Activated CD8-positive, alpha-beta T cell treated with anti-CD3 and anti-CD28 coated beads, Interleukin-2, amount 10 ng/mL, durations not matched to agents 7 days and 5 days (primary cell): ENCODE measurements at places on chromosomes 1 and 21.

GRCh38 chr1:116738673-116739370 lies 15.4 kb upstream of the CD2 start:
- no peaks in the 10 kb centered on the region for H3K27me3 ChIP-seq
- peak overlapping the region; percentile 71 for H3K4me3 ChIP-seq
- H3K27ac ChIP-seq = peak overlapping the region; percentile 97
- H3K4me1 ChIP-seq = peaks cover 58% of the 10 kb centered on the region

DNA sequence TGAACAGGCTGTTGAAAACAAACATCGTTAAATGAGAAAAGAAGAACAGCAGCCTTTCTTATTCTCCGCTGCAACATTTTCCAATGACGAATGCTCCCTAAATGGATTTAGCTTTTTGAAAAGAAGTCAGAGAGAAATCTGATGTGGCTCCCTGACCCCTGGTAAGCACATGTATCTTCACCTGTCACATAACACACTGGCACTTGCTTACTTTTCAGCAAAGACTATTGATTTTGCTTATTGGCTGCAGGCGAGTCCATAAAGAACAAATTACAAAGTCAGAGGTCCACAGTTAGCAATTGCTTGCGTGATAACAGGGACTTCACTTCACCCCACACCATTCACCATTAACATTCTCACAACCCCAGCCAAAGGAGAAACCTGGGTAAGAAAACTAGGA lies 362.8 kb downstream of the GPATCH2 start:
- H3K27me3 ChIP-seq = no peaks in the 10 kb centered on the region
- no peak for DNase-seq
- no peak overlapping the region for H3K4me3 ChIP-seq
- no peaks in the 10 kb centered on the region for H3K4me1 ChIP-seq
- H3K27ac ChIP-seq = no peak overlapping the region

DNA sequence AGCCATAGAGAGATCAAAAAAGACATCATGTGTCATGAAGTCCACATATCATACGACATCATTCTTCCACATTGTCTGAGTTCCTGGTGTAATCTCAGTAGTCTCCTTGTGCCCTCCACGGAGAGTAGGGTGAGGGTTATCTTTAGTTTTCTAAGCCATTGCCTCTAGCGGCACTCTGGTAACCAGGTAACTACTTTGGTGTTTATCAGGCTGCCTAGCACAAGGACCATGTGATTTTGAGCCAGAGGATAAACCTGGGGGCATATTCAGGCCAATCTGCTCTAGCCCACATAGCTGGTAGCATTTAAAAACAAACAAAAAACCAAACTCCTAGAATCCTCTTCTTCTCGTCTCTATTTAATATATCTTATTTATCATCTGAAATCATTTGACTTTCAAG lies 147.4 kb downstream of the GDAP2 start:
- no peak for DNase-seq
- peaks cover 3% of the 10 kb centered on the region for H3K36me3 ChIP-seq
- peaks cover 4% of the 10 kb centered on the region for H3K4me1 ChIP-seq
- peaks cover 23% of the 10 kb centered on the region for H3K27me3 ChIP-seq

DNA sequence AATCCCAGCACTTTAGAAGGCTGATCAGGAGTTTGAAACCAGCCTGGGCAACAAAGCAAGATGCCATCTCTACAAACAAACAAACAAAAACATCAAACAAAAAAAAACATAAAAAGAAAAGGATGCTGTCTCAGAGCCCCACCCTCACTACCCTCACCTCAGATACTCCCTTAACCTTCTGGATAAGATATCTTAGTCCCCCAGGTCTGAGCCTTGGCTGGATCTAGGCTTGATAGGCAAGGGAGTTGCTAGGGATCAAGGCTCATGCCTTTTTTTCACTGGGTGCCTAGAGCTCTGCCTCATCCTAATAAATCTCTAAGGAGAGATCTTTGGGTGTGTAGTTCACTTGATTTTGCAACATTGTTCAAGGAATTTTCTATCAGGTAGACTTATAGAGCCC lies 7.4 kb downstream of the HDAC1 start:
- no peak for DNase-seq
- no peak overlapping the region for H3K27ac ChIP-seq
- H3K36me3 ChIP-seq = peaks cover 61% of the 10 kb centered on the region
- no peak overlapping the region for H3K4me3 ChIP-seq
- H3K4me1 ChIP-seq = peaks cover 34% of the 10 kb centered on the region
- no peaks in the 10 kb centered on the region for H3K27me3 ChIP-seq

GRCh38 chr1:109161858-109162606 lies 48.1 kb downstream of the ELAPOR1 start:
- DNase-seq = peak; percentile 75
- H3K4me1 ChIP-seq = peaks cover 24% of the 10 kb centered on the region
- peak overlapping the region; percentile 42 for H3K4me3 ChIP-seq
- H3K36me3 ChIP-seq = no peaks in the 10 kb centered on the region

- no peak for DNase-seq
- peaks cover 16% of the 10 kb centered on the region for H3K4me1 ChIP-seq
- peaks cover 20% of the 10 kb centered on the region for H3K27me3 ChIP-seq
- H3K27ac ChIP-seq = no peak overlapping the region
Measured at GRCh38 chr1:206680279-206680678, 4.4 kb upstream of the MAPKAPK2 start.

GRCh38 chr1:115426956-115427355 lies 88.9 kb upstream of the NGF start:
- DNase-seq = no peak
- no peak overlapping the region for H3K4me3 ChIP-seq
- H3K27me3 ChIP-seq = no peaks in the 10 kb centered on the region
- no peaks in the 10 kb centered on the region for H3K36me3 ChIP-seq
- H3K4me1 ChIP-seq = no peaks in the 10 kb centered on the region
